Kidney (tissue), 22 donors: ENCODE measurements at places on chromosomes 3 and 15. TPM values are rescaled to one million over a fixed set of nuclear protein-coding genes. Genes with fewer than 3 reads are reported as not detected.

STRIT1 gene
- total RNA-seq = not detected

CPNE9 gene
- 0.16 TPM for total RNA-seq

ASB14 gene
- not detected for total RNA-seq

SEMA7A gene
- 3.6 TPM for total RNA-seq

DNA sequence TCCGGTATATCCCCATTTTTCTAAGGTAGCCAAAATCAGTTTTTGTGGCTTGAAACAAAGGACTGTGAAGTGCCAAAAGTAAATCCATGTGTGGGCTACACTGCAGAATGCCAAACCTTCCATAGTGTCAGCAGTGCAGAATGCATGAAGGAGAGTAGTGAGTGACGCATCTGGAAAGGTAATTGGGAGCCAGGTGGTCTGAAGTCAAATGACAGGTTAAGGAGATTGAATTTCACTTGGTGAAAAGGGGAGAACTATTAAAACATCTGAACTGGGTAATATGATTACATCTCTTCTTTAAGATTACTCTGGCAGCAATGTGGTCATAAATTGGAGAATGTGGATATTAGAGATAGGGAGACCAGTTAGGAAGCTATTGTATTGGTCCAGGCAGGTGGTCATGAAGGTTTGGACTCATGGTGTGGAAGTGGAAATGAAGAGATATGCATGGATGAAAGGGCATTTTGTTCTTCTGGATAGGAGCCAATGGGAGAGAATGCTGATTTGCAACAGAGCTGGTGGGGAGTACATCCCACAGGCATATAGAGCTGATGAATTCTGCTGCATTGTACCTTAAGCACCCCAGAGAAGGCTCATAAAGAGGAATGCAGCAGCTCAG, 118.2 kb downstream of the ECT2 start:
- no peak overlapping the region for H3K4me3 ChIP-seq
- H3K27ac ChIP-seq = no peak overlapping the region
- H3K36me3 ChIP-seq = no peaks in the 10 kb centered on the region
- no peak for DNase-seq

- no peak overlapping the region for H3K27ac ChIP-seq
- DNase-seq = no peak
- H3K4me3 ChIP-seq = no peak overlapping the region
Observed at GRCh38 chr15:38207621-38208020, 45.0 kb upstream of the SPRED1 start.
